ENCODE measurements at places on chromosomes 13 and 19.
A peak's percentile ranks its signal among the peaks of the same experiment; 100 is the strongest.

DNA sequence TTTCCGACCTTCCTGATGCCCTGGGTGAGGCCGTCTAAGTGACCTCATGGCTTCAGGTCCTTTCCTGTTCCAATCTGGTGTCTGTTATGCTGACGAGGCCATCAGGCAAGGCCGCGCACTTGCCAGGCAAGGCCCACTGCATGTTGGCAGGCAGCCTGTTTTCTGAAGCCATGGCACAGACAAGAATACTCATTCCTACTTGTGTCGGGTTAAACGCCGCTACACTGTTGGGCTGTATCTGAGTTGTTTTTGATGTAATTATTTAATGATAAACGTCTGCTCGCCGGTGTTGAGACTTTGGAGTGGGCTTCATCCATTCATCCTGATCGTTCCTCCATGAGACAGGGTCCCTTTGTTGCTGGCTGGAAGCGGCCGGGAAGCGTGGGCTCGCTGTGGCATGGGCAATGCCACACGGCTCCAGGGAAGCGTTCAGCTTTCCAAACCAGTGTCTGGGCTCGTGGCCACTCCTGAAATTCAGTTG lies 92.1 kb downstream of the ATP11A start:
- no peak for DNase-seq

- peak; percentile 58 for DNase-seq
Observed at GRCh38 chr19:45769821-45770191, 754 bp upstream of the SIX5 start.

DNA sequence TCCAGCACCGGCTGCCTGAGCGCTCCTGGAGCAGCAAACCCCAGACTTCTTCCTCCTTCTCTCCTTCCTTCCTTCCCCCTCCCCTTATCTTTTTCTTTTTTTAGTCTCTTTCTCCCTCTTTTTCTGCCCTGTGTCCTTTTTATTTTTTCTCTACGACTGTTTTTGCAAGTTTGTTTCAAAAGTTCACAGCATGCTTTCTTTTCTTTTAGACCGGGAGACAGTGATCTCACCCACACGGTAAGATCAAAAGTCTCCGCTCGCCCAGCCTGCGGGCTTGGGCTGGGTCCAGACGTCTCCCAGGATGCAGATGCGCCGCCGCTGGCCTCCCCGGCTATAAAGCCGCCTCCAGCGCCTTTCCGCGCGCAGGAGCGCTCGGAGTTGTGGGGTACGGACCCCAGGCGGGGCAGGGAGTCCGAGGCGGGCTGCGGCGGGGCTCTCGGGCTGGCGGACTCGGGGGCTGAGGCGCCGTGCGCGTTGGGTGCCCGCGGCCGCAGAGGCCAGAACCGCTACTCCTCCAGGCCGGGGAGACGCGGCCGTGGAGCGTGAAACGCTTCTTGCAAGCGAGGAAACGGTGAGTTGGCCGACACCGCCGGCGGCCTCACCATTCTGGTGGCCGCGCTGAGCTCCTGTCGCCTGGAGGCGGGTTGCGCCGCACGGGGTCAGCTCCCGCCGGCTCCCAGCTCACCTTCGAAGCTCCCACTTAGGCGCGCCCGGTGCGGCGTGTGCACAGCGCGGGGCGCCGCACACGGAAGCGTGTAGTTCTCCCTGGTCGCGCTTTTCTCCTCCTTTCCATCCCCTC lies 2.0 kb upstream of the TSHZ3 start:
- no peak for DNase-seq

GRCh38 chr13:30346153-30346788 lies 38.9 kb upstream of the KATNAL1 start:
- peak; percentile 33 for DNase-seq

DNA sequence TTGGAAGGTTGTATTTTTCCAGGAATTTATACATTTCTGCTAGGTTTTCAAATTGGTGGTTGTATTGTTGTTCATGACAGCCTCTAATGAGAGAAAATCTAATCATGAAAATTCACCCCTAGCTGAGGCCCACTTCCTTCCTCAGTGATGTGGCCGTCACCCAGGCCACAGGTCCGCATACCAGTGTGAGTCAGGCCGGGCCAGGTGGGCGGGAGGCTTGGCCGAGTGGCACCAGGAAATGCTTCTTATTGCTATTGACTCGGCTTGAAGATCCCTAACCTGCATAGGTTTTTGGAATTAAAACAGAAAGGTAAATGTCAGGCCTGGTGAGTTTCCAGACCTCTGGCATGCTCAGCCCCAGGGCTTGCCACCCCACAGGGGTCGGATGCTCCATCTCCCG lies 88.7 kb downstream of the SCGB2B2 start:
- no peak for DNase-seq

DNA sequence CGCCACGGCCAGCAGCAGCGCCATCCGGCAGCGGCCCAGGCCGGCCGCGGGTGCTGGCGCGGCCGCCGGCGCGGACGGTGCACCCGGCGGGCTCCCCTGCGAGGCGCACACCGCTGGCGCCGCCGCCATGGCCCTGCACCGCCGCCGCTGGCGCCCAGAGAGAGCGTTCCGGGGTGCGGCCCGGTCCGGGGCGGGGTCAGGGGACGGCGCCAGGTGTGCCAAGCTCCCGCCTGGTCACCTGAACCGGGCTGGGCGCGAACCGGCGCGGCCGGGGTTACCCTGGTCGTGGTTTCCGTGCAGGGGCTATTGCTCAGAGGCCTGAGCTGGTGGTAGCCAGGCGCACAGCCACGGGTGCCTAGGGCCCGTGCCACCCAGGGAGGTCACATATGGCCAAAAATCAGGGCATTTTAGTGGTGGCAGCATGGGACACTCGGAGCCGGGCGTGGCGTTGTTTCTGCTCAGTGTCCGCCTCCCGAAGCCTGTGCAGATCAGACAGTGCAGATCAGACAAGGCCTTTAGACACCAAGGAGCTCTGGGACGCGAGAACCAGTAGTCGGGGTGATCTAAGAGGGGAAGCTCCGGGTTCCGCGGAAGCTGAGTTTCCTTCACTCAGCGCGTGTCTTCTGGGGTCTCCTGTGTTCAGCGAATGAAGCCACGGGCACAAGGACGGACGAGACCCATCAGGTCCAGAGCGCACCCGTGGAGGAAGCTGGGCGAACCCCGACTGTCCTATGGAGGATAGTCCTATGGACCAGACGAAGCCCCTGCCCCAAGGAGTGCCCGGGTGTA lies at the start of gene TMEM238:
TSS of gene TMEM238 (minus strand) at position 162 of the 789 bp plus-strand sequence. CDS start at position 129, 33 bp downstream.
- DNase-seq, result peak; percentile 46

GRCh38 chr13:67232384-67232783 lies 2.2 kb upstream of the PCDH9 start:
- no peak for DNase-seq

DNA sequence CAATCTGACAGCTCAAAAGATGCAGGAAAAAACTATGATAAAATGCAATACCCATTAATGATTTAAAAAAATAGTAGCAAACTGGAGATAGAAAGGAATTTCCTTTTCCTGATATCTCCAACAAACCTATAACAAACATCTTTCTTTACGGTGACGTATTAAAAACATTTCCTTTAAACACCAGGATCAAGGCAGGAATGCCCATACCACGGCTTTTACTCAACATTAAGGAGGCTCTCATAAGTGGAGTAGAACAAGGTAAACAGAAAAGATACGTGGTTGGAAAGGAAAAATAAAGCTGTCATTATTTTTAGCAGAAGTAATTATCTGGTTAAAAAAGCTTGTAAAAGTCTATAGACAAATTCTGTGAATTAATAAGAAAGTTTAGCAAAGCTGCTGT lies 61.1 kb downstream of the MIPEP start:
- no peak for DNase-seq

- DNase-seq, result no peak
Observed at GRCh38 chr13:25391932-25392331, 20.2 kb downstream of the ATP8A2 start.

DNA sequence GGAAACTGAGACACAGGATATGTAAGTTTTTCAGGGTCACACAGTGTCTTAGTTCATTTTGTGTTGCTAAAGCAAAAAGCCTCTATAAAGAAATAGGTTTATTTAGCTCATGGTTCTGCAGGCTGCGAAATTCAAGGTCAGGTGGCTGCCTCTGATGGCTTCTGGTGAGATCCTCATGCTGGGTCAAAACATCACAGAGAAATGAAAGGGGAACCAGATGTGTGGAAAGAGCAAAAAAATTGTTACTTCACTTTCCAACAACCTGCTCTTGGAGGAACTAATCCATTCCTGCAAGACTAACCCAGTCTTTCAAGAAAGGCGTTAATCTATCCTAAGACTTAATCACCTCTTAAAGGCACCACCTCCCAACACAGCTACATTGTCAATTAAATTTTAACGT lies 64.2 kb upstream of the UBL3 start:
- DNase-seq, result peak; percentile 96

DNA sequence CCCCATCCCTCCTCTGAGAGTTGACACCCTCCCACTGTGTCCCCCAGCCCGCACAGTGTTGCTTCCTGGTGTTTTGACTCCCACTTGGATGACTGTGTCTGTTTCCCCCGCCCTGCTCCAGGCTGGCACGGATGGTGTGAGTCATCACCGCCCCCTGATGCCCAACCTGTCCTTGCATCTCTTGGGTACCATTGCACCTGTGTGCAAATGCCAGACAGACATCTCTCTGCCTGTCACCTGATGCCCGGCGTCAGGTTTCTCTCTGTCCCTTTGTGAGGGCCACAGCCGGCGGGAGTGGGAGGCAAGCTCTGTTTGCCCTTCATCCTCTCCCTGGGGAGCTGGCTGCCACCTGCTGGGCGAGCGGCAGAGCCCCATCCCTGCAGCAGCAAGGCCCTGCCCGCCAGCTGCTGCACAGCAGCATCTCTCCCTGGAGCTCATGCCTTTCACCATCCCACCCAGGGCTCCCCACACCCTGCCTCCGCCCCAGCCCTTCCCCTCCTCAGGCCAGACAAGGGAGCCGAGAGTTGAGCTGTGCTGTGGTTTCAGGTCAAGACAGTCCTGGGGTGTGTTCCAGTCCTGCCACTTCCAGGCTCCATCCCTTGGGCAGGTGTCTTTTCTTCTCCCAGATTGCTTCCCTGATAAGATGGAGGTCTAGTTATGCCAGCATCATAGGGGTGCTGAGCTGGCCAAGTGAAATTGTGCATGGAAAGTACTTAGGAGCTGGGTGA lies 29.7 kb downstream of the NKPD1 start:
- no peak for DNase-seq

DNA sequence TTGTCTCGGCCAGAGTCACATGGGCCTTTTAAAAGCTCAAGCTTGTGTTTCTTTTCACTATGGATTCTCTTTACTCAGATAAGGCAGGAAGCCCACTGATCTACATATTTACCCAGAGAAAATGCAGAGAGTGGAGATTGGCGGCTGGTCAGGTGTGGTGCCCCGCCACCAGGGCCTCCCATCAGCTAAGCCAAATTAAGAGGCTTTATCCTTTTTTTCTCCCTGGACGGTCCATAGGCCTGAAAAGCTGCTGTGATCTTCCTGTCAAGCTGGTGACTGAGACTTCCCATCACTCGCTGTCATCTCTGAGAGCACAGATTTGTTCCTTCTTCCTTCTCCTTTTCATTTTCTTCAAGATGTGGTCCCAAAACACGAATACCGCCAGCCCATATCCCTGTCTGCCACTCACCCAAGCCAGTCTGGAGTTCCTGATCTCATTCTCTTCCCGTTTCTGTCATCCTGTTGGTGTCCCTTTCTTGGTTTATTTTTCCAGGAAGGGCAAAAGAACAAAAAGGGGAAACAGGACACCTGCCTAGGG lies 1.9 kb downstream of the SAFB start:
- DNase-seq, result no peak

DNA sequence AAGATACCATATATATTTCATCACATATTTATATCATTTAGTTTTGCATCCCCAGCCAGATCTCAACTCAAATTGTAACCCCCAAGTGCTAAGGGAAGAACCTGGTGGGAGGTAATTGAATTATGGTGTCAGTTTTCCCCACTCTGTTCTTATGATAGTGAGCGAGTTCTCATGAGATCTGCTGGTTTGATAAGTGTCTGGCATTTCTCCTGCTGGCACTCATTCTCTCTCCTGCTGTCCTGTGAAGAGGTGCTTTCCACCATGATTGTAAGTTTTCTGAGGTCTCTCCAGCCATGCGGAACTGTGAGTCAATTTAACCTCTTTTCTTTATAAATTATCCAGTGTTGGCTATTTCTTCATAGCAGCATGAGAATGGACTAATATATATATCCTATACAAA lies 462.5 kb upstream of the SLITRK5 start:
- no peak for DNase-seq

DNA sequence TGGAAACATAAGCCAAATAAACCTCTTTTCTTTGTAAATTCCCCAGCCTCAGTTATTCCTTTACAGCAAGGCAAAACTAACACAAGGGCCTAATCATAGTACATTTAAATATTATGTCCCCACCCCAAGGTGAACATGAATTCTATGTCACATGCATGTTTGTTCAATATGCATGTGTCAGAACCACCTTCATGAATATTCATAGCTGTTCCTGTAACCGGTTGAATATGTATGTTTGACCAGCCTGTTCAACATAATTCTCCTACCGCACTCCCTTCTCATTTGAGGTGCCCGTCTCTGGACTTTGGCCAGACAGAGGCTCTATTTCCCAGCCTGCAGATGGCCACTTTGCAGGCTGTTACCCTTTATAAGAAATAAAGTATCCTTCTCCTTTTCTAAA lies 769.4 kb upstream of the SLITRK1 start:
- DNase-seq, result no peak

DNA sequence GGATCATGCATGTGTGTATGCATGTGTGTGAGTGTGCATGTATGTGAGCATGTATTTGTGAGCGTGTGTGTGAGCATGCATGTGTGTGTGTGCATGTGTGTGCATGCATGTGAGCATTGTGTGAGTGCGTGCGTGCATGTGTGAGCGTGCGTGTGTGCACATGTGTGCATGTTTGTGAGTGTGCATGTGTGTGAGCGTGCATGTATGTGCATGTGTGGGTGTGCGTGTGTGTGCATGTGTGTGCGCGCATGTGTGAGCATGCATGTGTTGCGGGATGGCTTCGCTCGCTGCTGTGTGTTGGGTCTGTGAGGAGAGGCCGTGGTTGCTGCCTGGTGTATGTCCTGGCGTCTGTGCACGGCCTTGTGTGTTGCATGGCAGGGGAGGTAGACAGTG lies 32.4 kb downstream of the PAK4 start:
- no peak for DNase-seq

- DNase-seq, result no peak
Observed at GRCh38 chr19:55098716-55099556, 18.5 kb downstream of the PPP1R12C start.

- DNase-seq, result no peak
Observed at GRCh38 chr19:589693-590395, at the start of gene HCN2. Gene HCN2, plus strand, starts transcription at chr19:589881. Its CDS starts 65 bp downstream, at chr19:589946.

DNA sequence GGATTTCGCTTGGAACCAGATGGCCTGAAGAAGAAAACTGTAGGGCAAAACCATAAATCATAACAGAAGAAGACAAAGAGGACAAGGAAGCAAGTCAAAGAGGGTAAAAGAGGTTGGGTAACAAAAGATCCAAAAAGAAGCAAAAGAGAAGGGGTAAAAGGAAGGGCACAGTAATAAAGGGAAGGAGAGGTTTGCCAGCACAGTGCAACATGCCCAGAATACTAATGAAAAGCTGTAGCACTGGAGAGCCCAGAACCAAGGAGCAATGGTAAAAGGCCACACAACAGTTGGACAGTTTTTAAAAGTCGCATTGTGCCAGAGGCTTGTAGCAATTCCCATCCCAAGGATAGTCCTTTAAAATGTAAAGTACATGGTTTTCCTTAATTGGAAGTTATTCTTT lies 506.6 kb downstream of the PCDH9 start:
- no peak for DNase-seq

GRCh38 chr13:76266561-76266960 lies 619.6 kb downstream of the KCTD12 start:
- DNase-seq, result no peak

Measured in MV-4-11 (cell line).